ENCODE measurements at places on chromosomes 2 and 18.

GRCh38 chr2:170512266-170512665 is 202.9 kb upstream of the SP5 start:
- no peak for DNase-seq

DNA sequence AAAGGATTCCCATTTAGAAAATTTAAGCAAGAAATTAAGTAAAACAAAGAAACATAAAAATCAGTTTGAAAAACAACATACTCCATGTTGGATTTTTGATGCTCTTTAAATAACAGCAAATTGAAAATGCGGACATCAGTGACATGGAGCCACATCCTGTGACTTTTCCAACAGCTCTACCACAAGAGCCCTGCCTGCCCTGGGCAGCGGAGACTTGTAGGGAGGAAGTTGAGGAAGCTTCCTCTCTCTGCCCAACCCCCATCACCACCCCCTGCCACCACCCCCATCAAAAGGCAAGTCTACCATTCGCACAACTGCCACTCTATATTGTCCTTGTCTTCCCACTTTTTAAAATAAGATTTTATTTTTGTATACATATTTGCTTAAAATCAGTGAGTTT is 32.8 kb upstream of the DAPL1 start:
- no peak for DNase-seq

- DNase-seq, result no peak
Observed at GRCh38 chr2:27921424-27921823, 30.9 kb downstream of the BABAM2 start.

- DNase-seq, result no peak
Observed at GRCh38 chr2:231200805-231201474, 2.5 kb downstream of the ARMC9 start.

- no peak for DNase-seq
Observed at GRCh38 chr2:143133783-143134182, 4.6 kb downstream of the ARHGAP15 start.

DNA sequence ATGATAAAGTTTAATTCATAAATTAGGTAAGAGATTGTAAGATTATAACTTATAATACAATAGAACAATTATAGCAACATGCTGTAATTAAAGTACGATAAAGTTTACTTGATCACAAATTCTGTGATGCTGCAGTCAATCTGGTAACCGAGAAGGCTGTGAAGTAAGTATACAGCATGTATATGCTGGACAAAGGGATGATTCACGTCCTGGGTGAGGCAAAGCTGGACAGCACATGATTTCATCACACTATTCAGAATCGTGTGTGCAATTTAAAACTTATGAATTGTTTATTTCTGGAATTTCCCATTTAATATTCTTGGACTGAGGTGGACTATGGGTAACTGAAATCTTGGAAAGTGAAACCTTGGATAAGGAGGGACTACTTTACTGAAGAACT is 522.2 kb upstream of the CNTNAP5 start:
- no peak for DNase-seq

DNA sequence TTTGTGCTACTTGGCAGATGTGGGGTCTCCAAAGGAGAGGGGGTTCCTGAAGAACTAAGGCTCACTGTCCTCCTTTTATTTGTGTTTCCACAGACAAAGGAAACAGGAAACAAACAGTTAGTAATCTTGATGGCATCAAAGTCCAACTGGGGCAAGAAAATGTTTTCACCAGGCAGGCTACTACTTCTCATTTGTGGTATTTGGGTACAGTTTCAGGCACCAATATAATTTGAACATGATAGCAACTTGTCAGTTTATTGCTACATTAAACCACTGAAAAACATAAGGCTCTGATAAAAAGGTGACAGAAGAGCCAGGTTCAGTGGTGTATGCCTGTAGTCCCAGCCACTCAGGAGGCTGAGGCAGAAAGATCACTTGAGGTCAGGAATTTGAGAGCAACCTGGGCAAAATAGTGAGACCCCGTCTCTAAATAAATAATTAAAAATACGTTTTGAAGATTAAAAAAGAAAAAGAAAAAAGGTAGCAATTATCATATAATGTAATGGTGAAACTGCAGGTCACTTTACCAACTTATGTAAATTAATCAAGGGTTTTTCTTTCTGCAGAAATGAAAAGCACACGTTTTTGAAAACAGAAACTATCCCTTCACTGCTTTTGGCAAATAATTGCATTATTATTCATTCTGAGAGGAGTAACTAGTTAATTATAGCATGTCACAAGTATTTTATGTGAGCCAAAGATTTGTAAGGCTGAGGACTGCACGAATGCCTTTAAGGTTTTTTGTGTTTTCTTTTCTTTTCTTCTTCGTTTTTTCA is 157.5 kb upstream of the CAVIN2 start:
- DNase-seq, result no peak

- no peak for DNase-seq
Observed at GRCh38 chr2:60719331-60719730, 36.7 kb upstream of the PAPOLG start.

DNA sequence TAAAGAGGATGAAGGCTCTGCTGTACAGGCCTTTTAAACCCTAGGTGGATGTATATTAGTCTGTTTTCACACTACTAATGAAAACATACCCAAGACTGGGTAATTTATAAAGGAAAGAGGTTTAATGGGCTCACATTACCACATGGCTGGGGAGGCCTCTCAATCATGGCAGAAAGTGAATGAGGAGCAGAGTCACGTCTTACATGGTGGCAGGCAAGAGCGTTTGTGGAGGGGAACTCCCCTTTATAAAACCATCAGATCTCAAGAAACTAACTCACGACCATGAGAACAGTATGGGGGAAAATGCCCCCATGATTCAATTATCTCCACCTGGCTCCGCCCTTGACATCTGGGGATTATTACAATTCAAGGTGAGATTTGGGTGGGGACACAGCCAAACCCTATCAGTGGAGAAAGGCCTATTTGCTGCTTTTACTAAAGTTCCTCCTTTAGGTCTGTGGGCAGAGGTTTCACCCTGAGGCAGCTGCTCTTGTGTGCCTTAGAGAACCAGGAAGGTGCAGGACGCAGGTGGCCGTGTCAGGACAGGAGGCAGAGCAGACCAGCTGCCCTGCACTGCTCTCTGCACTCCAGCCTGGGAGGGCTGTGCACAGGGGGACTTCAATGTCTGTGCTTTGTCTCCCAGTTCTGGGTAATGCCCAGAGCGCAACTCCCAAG is 178.8 kb upstream of the HDAC4 start:
- no peak for DNase-seq

DNA sequence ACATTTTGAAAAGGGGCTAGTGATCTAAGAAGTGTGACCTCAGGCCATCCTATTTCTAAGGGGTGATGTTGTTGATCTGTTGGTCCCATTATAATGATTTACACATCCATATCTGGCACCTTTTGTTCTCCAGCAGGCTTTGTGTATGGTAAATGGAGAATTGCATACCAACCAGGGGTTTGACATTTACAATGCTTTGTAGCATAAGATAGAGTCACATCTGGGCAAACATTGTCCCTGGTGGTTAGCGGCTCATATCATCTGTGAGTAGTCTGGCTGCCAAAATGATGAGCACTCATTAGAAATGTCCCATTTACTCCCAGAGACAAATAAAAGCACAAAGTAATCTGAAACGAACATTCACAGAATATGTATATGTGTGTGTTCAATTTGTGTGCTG is 1775.5 kb upstream of the CELF4 start:
- DNase-seq, result no peak

DNA sequence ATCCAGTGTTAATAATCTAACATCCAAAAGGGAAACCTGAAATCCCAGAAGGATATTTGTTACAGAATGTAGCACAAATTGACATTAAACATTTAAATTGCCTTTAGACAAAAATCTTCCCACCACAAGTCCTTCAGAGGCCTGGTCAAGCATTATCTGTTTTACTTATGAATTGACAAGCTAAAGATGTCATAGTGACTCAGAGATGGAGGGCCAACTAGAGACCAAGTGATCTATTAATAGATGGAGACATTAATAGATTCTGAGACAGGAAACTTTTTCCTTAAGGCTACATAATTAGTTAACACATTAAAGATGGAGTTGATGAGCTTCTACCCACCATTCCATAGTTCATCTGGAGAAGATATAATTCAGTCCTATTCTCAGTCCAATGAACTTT is 526.2 kb downstream of the IRS1 start:
- no peak for DNase-seq

- no peak for DNase-seq
Observed at GRCh38 chr2:176709991-176710390, 440.7 kb downstream of the MTX2 start.

- no peak for DNase-seq
Observed at GRCh38 chr2:150698016-150698661, 210.7 kb upstream of the RND3 start.
